ENCODE measurements at places on chromosomes 13 and 19.

DNA sequence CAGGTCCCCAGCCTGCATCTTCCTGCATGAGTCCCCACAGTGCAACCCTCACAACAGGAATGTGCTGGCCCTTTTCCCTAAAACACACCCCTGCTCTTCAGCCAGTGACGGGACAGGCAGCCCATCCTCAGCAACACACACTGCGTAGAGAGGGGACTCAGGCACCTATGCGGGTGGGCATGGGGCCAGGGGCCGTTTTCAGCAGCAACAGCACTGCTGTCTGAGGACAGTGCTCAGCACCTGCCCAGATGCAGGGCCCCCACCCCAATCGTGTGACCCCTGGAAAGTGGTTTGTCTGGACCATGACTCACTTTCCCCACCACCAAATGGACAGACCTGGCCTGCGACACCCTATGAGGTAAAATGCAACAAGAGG is 28.0 kb upstream of the ISYNA1 start:
- DNase-seq, result no peak

GRCh38 chr19:28023064-28023463 is 1189.9 kb downstream of the UQCRFS1 start:
- DNase-seq, result no peak

- DNase-seq, result peak; percentile 94
Measured at GRCh38 chr19:46963093-46963734, 56.4 kb upstream of the NPAS1 start.

GRCh38 chr19:32874605-32875004 is 5.0 kb upstream of the SLC7A9 start:
- no peak for DNase-seq

- DNase-seq, result no peak
Measured at GRCh38 chr13:102220681-102221228, 181.1 kb downstream of the FGF14 start.

GRCh38 chr13:21478881-21479808 is 20.0 kb upstream of the ZDHHC20 start:
- peak; percentile 55 for DNase-seq

GRCh38 chr19:53546758-53547513 is 9.0 kb downstream of the ZNF331 start:
- DNase-seq, result no peak

- no peak for DNase-seq
Measured at GRCh38 chr13:113008851-113009250, 39.8 kb downstream of the MCF2L start.

All from AG09309 (cell line).